ENCODE measurements at places on chromosomes 2 and 18.

GRCh38 chr2:54665436-54665856 lies 58.0 kb upstream of the EML6 start:
- no peak for DNase-seq

DNA sequence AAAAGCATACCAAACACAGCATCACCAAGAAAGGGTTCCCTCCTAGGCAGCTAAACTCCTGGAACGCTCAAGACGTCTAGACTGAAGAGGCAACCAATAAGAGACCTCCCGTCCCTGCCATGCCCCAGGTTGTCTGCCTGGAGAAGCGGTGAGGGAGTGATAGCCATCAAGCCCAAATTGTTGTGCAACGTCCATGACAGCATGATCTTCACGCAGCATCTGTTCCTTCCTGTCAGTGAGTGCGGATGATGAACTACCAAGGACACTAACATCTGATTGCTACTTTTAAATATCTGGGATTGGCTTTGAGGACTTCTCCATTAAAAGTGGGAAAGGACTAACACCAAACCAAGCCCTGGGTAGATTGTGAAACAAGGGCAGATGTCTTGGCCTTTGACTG lies 149.7 kb downstream of the TXNL1 start:
- no peak for DNase-seq

DNA sequence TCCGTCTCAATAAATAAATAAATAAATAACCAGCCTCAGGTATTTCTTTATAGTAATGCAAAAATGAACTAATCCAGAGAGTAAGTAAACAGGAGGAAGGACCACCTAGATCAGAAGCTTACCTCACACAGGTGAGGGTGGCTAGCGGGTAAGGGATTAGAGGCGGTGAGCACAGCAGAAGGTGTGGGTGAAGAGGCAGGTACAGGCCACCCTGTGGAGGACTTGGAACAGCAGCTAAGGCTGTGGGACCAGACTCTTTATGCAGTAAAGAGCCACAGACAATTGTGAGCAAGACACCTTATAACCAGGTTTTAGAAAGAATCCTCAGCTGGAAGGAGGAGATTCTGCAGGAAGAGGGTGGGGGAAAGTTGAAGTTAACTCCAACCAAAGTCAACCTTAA lies 34.2 kb upstream of the TTR start:
- DNase-seq, result no peak

- no peak for DNase-seq
Measured at GRCh38 chr2:240791821-240792628, 28.0 kb downstream of the KIF1A start.

DNA sequence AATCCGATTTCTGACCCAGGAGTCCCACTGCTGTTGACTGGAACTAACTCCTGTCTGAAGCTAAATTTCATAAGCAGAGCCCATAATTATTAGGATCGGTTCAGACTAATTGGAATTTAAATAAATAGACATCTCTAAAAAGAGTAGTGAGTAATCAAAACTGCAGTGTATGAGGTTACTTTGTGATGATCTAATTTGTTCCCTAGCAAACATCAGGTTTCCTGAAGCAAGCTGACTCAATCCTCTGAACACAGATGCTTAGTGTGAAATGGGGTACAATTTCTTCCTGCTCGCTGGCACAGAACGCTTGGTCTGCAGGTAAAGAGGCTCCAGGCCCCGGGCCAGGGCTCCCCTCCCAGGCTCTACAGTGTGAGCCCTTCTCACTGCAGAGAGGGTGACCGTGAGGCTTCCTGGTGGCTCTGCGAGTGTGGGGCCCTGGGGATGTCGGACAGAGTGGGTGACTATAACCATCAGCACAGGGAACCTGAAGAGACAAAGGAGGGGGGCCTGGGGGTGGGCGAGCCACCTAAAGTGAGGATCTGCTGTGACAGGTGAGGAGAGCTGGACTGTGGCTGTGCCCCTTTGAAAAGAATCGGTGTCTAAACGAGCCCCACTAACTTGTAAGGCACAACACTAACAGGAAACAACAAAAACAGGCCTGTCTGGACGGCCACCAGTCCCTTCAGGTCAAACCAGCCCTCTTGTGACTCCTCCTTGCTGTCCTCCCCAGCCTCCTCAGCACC lies 20.2 kb downstream of the CHST10 start:
- DNase-seq, result no peak

DNA sequence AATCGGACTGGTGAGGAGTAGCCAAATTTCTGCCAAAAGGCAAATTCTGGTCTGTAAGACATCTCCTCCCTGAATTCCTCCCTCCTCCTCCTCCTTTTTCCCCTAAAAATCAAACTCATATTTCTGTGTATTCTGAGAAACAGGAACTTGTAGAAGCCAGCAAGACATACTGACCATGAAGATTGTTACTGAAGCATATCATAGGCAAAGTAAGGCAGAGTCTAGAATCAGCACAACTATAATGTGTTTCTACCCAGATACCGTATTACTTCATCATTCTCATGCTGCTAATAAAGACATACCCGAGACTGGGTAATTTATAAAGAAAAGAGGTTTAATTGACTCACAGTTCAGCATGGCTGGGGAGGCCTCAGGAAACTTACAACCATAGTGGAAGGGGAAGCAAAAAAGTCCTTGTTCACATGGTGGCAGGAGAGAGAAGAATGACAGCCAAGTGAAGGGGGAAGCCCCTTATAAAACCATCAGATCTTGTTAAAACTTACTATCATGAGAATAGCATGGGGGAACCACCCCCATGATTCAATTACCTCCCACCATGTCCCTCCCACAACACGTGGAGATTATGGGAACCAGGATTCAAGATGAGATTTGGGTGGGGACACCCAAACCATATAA lies 24.9 kb upstream of the EPC2 start:
- no peak for DNase-seq

GRCh38 chr2:186255823-186256222 lies 230.2 kb upstream of the ZC3H15 start:
- DNase-seq, result no peak

DNA sequence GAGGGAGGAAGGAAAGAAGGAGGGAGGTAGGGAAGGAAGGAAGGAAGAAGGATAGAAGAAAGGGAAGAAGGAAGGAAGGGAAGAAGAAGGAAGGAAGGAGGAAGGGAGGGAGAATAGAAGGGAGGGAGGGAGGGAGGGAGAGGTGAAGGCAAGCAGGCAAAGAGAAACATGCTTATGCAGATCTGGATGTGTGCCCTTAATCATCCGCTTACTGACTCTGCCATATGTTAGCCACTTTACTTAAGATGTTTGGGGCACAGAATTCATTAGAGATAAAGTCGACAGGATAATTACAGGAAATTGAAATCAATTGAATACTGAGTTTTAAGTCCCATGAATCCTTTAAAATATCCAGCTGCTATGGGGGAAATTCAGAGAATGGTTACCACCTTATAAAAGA lies 334.2 kb downstream of the GRB14 start:
- no peak for DNase-seq

GRCh38 chr2:69642709-69643601 lies 584 bp downstream of the AAK1 start:
- no peak for DNase-seq

- DNase-seq, result no peak
Measured at GRCh38 chr18:49613641-49614151, 51.8 kb downstream of the LIPG start.

DNA sequence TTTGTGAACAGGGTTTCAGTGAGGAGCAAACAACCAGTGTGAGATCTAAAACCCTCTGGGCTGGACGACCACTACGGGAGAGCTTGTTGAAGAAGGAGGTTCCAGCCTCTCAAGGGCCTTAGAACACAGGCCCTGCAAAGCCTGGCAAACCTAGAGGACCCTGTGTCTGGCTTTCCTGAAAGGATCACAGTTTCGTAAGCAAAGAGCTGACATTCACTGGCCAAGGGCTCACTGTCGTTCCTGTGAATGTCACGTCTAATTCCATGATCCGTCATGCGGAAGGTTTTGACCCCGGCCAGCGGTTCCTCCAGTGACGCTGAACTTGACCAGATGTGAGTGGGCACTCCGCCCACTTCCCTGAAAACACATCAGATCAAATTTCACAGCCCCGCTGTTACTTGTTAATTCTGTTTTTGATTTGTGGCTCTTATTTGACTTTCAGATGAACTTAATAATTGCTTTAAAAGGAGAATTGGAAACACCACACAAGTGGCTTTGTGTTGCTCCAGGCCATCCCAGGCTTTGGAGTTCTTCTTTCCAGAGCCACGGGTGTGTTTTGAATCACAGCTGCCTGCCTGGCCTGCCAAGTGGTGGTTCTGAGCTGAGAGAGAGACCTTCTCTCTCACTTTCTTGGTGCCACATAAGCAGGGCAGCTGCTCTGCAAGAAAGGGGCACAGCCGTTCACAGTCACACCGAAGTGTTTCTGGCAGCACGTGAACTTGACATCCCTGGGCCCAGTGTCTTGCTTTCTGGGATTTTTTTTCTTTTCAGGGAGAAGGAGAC lies 308.4 kb downstream of the NDUFA10 start:
- DNase-seq, result no peak

DNA sequence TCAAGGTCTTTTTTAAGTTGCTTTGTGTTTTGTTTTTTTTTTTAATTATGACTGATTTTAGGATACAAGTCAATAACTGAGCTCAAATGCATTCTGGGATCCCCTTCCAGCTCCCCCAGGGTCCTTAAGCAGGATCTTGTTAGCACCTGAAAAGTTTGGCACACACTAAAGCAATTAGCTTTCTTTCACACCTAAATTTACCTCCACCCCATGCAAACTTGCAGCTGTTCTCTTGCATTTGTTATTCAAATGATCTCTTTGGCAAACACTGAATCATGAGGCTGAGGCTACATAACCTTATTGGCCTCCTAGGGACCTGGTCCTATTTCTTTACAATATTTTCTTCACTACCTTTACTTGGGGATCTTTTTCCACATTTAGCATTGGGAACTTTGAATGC lies 2026.1 kb upstream of the CELF4 start:
- DNase-seq, result no peak

DNA sequence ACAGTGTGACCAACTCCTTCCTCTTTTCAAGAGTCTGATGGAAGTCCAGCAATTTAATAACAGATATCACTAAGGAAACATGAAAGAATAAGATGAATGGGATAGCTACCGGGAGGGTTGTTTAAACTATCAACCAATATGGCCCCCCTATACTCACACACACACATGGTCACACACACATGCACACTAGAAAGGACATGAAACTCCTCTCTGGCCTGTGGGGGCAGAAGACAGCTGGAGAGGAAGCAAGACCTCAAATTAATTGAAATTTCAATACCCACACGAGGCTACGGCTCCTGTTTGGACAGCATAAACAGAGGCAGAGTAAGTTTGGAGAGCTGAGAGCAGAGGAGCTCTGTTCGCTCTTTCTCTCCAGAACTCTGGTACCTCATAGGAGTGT lies 34.7 kb upstream of the REEP1 start:
- no peak for DNase-seq

DNA sequence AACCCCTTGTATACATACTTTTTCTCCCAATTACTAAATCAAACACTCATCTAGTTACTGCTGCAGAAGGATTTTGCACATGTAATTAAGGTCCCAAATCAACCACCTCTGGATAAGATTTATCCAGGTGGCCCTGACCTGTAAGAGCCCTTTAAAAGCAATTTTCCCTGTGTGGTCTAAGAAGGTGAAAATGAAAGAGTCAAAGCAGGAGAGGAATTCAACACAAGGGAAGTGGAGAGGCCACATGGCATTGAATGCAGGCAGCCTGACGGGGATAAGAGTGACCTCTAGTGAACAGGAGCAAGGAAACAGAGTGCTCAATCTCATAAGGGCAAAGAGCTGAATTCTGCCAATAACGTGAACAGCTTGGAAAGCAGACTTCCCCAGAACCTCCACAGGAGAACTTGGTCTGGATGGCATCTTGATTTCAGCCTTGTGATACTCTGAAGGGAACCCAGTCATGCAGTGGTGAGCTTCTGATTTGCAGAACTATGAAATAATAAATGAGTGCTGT lies 27.2 kb downstream of the PPP3R1 start:
- DNase-seq, result no peak

DNA sequence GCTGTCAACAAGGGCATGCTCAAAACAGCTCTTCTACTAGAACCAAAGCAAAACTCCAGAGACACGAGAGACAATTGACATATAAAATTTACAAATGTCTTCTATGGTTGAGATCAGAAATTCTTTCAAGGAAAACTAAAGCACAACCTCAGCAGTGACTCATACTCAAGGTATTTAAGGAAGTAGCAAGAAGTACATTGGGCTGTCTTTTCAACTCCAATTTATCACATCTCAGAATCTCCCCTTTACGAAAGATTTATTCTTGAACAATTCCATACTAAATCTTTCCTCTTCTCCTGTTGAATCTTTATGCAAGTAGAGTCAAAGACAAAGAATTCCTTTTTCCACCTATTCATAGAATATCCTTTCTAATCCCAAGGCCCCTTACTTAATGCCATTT lies 324.0 kb downstream of the IRS1 start:
- DNase-seq, result no peak

DNA sequence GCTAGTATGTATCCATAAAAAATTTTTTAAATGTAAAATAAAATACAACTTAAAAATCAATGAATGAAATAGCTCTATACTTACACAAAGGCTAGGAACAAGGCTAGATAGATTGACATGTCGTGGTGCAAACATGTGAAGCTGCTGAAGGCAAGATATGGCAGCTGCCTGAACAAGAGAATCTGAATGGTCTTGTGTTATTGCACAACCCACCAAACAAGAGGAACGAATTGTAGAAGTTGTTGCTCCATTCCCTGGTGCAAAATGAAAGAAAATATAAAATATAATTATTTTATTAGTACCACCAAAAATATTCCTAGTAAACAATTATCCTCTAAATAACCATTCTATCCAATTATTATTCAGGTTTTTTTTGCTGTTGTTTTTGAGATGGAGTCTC lies 46.4 kb downstream of the HEATR5B start:
- no peak for DNase-seq

DNA sequence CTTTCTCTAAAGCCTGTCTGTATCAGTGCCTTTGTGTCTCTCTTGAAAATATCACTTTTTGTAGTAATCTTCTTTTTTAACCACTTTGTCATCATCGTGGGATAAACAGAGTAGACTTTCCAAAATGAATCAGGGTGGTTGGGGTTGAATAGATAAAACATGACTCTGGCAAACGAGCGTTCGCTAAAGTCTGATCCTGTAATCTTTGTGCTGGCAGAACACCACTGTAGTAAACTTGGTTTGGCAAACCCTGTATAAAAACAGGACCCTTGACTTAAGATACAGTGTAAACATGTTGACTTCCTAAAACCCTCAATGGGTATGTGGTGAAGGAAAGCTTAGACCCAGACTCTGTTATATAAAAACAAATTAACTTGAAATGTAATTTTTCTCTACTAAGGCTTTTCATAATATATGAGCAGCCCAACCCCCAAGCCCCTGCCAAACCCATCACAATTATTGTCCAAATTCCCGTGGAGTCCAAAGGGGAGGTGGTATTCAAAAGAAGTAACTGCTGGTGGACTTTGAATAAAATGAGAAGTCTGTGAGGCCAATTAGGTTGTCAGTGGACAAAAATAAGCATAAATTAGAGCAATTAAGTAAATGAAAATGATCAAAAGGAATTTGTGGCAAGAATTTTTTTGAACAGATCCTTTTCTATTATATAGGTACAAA lies 52.2 kb downstream of the COLEC12 start:
- no peak for DNase-seq

Measured in activated CD8-positive, alpha-beta memory T cell treated with anti-CD3 and anti-CD28 coated beads for 4 hours (primary cell).